ENCODE measurements at places on chromosomes 1 and 21. TPM values are rescaled to one million over a fixed set of nuclear protein-coding genes. Genes with fewer than 3 reads are reported as not detected.
A peak's percentile ranks its signal among the peaks of the same experiment; 100 is the strongest.

DNA sequence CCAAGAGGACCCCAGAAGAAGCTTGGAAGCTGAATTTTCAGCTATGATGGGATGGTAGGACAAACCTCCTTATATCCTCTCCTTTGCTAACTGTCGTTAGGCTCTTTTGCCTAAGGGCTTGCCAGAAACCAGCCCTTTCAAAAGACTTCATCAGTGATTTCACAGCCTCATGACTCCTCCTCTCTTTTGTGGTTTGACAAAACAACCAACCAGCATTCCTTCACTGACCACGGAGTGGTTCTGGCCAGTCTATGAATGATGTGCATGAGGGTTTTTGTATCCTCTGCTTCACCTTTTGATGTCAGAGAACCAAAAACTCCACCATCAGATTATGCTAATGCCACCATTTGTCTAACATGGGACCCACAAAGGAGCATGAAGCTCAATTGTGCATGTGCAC, 116.9 kb upstream of the COA6 start:
- DNase-seq = no peak

GRCh38 chr1:9101510-9102146, 27.3 kb downstream of the GPR157 start:
- DNase-seq = peak; percentile 29

DNA sequence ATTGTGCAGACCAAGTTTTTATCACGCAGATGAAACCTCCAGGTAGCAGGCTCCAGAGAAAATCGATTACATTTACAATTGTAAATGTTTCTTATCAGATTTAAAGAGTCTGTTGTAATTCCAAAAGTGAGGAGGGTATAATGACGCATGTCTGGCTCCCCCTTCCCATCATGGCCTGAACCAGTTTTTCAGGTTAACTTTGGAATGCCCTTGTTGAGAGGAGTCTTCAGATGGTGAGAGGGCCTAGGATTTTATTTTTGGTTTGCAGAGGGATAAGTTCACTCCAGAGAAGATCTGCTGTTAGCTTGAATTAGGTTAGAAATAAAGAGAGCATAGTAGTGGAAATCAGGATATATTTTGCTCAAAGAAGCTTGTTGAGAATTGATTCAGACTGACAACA, 1028.3 kb upstream of the B3GALT2 start:
- DNase-seq = no peak

DNA sequence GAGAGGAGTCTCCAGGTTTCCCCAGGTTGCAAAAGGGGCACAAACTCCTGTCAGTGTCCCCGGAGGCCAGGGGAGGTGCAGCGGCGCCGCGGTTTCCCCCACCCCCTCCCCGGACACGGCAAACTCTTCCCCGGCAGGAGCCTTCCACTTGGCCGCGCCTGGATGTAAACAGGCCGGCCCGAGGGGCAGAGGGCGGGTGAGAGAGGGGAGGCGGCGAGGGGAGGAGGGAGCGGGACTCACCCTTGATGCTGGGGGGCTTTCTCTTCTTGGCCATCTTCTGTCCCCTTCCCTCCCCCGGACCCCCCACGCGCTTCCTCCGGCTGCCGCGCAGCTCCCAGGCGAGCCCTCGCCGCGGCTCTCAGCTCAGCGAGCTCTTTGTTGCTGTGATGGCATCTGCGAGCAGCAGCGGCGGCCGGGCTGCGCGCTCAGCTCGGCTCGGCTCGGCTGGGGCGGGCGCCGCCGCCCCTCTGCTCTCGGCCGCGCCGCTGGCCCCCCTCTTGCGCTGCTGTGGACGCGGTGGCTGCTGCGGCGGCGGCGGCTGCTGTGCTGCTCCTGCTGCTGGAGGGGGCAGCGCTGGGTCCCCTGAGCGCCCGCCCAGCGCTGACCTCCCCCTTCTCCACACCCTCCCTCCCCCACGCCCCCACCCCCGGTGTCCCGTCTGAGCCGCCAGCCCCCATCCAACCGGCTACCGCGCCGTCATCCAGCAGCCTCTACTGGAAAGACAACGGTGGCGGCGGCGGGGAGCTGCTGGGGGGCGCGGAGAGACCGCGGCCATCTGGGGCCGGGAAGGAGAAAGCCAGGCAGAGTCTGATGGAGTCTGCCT, 4.9 kb upstream of the SLC44A5 start:
- peak; percentile 32 for DNase-seq

DNA sequence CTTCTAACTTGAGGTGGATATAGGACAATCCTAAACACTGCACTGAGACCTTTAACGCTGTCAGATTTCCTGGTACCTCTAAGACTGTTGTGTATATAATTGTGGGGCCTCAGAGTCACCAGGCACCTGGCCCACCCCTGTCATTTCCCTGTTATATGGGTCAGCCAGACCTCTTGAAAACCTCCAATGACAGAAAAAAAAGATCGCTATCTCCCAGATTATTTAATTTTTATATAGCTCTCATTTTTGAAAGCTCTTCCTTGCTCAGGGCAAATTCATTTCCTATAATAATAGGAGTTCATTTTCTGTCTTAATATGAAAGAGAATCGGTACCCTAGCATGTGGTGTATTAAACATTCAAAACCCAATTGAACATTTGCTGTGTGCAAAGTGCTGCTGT, 56.7 kb downstream of the ZP4 start:
- DNase-seq = no peak

GRCh38 chr1:180173952-180174351, 19.3 kb downstream of the QSOX1 start:
- peak; percentile 45 for DNase-seq

DNA sequence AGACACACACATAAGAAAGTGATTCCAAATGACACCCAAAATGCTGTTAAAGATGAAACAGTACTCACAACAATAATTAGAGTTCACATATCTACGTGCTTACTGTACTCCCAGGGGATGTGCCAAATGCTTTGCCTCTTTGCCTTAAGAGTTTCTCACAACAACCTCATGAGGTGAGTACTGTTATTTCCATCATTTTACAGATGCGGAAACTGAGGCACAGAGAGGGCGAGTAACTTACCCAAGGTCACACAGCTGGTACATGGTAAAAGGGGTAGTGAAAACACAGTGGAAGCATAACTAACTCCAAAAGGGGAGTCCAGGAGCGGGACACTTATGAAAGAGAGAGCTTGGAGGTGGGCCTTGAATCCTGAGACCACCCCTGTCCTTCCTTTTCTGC, 171.8 kb downstream of the ACTL8 start:
- no peak for DNase-seq

DNA sequence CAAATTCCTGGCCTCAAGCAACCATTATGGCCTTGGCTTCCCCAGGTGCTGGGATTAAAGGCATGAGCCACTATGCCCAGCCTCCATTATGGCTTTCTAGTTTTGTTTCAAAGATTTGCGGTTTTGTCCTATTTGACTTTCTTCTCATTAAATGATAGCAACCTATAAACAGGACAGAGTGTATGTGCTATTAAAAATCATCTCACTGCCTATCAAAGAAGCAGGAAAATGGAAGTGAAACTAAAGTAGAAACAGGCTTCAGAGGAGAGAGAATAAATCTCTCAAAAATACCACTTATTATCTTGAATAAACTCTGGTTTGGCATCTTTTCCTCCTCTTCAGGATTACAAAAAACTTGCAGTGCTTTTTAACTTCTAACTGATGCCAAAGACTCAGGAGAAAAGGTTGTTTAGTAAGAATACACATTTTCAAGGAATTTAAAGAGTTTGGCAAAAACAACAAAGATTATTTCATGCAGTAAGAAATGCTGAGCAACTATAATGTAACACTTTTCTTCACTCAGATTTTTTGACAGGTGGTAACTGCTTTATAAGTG, 28.7 kb downstream of the ACBD3 start:
- DNase-seq = no peak

GRCh38 chr21:19463966-19464365, 1060.4 kb upstream of the TMPRSS15 start:
- DNase-seq = no peak

- no peak for DNase-seq
These were observed 12.2 kb downstream of the ATP1A4 start for GRCh38 chr1:160163615-160164014.

- DNase-seq = no peak
These were observed 20.4 kb upstream of the TMEM52 start for GRCh38 chr1:1939296-1940122.

GRCh38 chr1:182862827-182863226, 23.7 kb downstream of the DHX9 start:
- DNase-seq = no peak

- no peak for DNase-seq
These were observed 7.1 kb downstream of the GPR157 start for GRCh38 chr1:9121496-9122409.

- DNase-seq = no peak
These were observed 98.7 kb upstream of the RGS1 start for GRCh38 chr1:192476802-192477298.

- no peak for DNase-seq
These were observed 315.3 kb upstream of the DUSP10 start for GRCh38 chr1:222057162-222057561.

DNA sequence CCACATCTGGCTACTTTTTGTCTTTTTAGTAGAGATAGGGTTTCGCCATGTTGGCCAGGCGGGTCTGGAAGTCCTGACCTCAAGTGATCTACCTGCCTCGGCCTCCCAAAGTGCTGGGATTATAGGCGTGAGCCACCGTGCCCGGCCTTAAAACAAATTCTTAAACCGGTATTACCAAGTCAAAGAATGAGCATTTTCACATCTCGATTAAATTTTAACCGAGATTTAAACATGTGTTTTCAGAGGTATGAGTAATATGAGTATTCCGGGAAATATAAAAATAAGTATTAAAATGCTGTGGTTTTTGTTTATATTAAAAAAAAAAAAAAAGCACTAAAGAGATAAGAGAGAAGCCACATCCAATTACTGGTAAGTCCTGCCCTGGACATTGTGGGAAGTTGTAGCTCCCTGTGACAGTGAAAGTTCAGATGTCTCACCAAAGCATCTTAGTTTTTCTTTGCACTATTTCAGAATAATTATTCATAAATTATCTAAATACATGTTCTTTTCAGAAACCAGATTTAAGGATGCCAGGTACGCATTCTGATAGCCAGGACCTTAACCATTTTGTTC, 24.9 kb downstream of the ZNF281 start:
- no peak for DNase-seq

DNA sequence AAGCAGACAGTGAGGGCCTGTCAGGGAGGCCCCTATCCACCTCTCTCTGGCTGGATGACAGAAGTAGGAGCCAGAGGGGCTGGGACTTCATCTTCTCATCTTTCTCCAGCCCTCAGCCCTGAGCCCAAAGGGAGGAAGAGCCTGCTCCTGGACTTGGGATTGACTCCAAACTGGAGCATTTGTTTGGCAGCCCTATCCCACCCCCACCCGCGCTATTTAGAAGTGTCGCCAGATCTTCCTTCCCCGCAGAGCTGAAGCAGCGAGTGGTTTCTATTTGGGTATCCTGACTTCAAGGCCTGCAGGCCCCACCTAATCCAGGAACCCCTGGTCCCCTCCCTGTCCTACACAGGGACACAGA, 9.6 kb downstream of the NES start:
- peak; percentile 94 for DNase-seq

GRCh38 chr21:27339902-27340301, 373.0 kb upstream of the ADAMTS5 start:
- no peak for DNase-seq

DNA sequence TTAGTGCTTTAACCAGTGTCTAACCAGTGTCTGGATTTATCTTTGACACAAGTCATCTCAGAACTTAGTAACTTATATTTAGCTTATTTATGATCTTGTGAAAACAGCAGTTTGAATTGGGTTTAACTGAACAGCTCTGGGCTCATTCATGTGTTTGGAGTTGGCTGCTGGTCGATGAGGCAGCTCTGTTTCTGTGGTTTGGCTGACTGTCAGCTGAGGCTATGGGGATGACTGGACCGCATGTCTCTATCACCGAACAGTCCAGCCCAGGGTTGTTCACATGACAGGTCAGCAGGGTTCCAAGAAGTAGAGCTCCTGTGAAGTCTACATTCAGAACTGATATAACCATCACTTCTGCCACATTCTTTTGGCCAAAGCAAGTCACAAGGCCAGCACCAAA, 29.1 kb upstream of the C21orf91 start:
- DNase-seq = no peak

DNA sequence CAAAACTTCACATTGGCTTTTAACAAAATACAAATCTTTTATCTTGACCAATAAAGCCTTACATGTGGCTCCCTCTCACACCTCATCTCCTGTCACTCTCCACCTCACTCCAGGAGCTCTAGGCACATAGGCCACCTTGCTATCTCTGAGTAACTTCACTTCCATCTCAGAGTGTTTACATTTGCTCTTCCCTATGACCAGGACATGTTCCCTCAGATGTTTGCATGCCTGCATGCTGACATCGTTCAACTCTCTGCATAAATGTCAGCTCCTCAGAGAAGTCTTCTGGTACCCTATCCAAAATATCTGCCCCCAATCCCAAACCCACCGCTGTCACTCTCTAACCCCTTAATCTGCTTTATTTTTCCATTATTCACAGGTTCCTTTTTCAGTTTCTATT, 110.9 kb downstream of the TOMM20 start:
- DNase-seq = no peak

DNA sequence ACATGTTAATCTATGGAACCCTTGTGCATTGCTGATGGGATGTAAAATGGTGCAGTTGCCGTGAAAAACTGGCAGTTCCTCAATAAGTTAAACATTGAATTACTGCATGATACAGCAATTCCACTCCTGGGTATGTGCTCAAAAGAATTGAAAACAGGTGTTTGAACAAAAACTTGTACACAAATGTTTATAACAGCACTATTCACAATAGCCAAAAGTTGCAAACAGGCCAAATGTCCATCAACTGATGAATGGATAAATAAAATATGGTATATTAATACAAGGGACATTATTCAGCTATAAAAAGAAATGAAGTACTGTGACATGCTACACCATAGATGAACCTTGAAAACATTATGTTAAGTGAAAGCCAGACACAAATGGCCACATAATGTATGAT, 17.7 kb upstream of the SRSF10 start:
- DNase-seq = no peak

- no peak for DNase-seq
These were observed 60.8 kb upstream of the RNF11 start for GRCh38 chr1:51175278-51175677.

GRCh38 chr1:201180141-201180540, 10.5 kb upstream of the IGFN1 start:
- no peak for DNase-seq

- DNase-seq = no peak
These were observed 89.3 kb downstream of the CDC14A start for GRCh38 chr1:100441651-100442050.

The C1orf94 gene
- not detected for polyA plus RNA-seq

The AVPR1B gene
- polyA plus RNA-seq = 0.59 TPM

The RPE65 gene
- not detected for polyA plus RNA-seq

The LAMC2 gene
- polyA plus RNA-seq = 3.7 TPM

The PSMA5 gene
- polyA plus RNA-seq = 52.3 TPM

The NR1I3 gene
- 1.3 TPM for polyA plus RNA-seq

The KRTAP19-6 gene
- not detected for polyA plus RNA-seq

The SPRR4 gene
- not detected for polyA plus RNA-seq

The ACOT11 gene
- polyA plus RNA-seq = 3.9 TPM

The SPTA1 gene
- polyA plus RNA-seq = 1.6 TPM

The CASZ1 gene
- polyA plus RNA-seq = 52.0 TPM

The COL8A2 gene
- polyA plus RNA-seq = 14.7 TPM

Measured in muscle of arm (tissue), 14 donors.